CD4-positive, alpha-beta T cell (primary cell): ENCODE measurements at places on chromosomes 7 and 10. TPM values are rescaled to one million over a fixed set of nuclear protein-coding genes. Genes with fewer than 3 reads are reported as not detected.

The GPR85 gene
- not detected for total RNA-seq

The SPDYE16 gene
- total RNA-seq, result not detected

The PNLIPRP1 gene
- not detected for total RNA-seq

The NPC1L1 gene
- 0.08 TPM for total RNA-seq

GRCh38 chr7:23072922-23073321, 32.7 kb upstream of the KLHL7 start:
- H3K27ac ChIP-seq, result no peak overlapping the region
- no peaks in the 10 kb centered on the region for H3K4me1 ChIP-seq
- no peaks in the 10 kb centered on the region for H3K36me3 ChIP-seq
- no peak overlapping the region for H3K4me3 ChIP-seq
- no peaks in the 10 kb centered on the region for H3K27me3 ChIP-seq
- no peak for DNase-seq

- peaks cover 10% of the 10 kb centered on the region for H3K36me3 ChIP-seq
- no peaks in the 10 kb centered on the region for H3K27me3 ChIP-seq
- H3K4me1 ChIP-seq, result peaks cover 31% of the 10 kb centered on the region
- DNase-seq, result no peak
Measured at GRCh38 chr7:1851721-1852516, 181.8 kb downstream of the ELFN1 start.

DNA sequence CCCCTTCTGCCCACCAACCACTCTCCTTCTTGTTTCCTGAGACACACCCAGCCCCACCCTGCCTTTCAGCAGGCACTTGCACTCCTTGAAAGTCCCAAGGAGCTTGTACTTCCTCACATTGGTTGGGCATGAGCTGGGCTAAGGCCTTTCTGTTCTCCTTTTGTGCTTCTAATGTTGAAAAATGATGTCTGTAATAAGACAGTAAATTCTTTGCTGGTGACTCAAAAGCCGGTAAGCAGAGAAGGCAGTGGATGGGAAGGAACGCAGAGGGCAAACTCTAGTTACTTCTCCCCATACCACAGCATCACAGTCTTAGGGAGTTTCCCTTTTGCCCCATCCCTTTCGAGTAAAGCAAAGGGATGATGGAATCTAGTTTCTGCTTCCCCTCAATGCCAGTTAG, 185.6 kb downstream of the PLXNA4 start:
- H3K27me3 ChIP-seq, result no peaks in the 10 kb centered on the region
- peaks cover 7% of the 10 kb centered on the region for H3K4me1 ChIP-seq

- no peaks in the 10 kb centered on the region for H3K27me3 ChIP-seq
- no peaks in the 10 kb centered on the region for H3K4me1 ChIP-seq
Measured at GRCh38 chr7:44284881-44285541, 40.4 kb downstream of the CAMK2B start.

DNA sequence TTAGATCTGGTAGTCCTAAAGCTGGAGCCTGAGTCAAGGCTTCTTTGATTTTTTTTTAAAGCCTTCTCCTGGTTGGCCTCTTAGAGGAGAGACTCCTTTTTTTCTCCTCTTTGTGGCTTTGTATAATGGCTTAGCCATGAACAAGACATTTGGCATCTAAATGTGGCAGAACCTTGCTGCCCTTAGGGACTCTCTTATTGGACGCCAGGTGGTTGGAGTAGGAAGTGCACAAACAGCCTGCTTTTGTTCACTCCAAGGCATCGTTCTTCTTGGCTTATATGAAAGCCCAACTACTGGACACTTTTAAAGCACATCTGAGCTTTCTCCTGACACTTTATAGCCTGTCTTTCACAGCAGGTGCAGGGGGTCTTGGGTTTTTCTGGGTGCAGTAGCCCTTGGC, 25.0 kb downstream of the ZPBP start:
- H3K27ac ChIP-seq, result no peak overlapping the region
- H3K36me3 ChIP-seq, result no peaks in the 10 kb centered on the region
- peaks cover 23% of the 10 kb centered on the region for H3K4me1 ChIP-seq
- H3K27me3 ChIP-seq, result no peaks in the 10 kb centered on the region

DNA sequence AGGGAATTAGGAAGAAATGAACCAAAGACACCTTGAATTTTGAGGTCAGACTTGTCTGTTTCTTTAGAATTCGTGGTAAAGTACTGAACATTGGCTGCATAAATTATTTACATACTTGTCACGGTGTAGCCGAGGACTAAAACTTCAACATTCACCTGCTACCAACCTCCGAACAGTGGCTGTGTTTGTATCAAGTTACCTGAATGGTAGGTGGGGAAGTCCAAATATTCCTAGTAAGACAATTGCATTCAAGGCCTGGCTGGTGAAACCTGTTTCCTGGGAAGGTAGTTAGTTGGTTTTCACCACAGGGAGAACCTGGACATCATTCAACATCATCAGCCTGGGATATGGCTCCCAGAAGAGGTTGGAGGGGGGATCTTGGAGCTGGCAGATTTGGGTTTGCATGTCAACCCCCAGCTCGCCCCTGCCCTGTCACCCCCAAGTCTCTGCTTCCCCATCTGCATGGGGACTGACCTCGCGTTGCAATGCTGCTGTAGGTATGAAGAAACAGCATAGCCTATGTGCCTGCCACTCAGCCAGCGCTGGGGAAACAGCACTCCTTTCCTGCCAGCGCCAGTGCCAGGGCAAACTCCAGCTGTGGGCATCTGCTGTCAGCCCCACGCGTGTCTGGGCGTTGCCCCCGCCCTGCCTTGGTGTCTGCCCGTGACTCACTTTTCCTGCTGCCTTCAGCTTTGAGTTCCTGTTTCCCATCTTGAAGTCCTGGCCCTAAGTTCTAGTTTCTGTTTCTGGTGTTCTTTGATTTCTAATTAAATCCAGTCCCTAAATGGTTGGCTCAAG, 12.7 kb upstream of the LARP4B start:
- H3K27me3 ChIP-seq, result no peaks in the 10 kb centered on the region
- peak; percentile 13 for DNase-seq
- H3K36me3 ChIP-seq, result no peaks in the 10 kb centered on the region
- H3K4me3 ChIP-seq, result no peak overlapping the region
- H3K4me1 ChIP-seq, result peaks cover 11% of the 10 kb centered on the region
- no peak overlapping the region for H3K27ac ChIP-seq

DNA sequence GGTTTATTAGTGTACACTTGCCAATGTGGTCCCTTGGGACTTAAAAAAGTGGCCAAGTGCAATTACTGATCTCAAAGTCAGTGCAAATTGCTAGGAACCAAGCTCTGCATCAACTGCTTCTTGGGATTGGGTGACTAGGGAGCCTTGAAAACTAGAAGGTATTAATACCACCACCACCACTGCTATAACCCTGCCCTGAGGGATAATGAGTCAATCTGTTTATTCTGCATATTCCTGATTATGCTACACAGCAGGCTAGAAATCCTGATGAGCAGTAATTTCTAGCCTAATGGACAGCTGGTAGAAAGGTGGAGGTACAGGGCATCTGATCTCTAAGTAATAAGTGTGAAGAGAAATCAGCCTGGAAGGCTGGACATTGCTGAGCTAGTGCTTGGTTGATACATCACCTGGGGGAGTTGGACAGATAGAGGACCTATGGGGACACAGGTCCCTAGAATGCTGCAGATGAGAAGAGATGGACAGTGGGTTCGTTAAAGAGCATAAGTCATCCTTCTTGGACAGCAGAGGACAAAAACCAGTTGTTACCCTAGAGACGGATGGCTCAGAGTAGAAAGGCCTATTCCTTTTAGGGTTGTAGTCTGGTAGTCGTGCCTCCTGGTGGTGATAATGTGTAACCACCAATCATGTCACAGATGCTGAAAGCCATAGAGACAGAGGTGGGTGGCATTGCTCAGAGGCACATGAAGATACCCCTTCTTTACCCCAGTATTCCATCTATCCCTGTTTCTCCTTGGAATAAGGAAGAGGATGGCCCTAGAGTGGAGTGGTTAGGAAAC, 554.8 kb downstream of the SORCS1 start:
- H3K36me3 ChIP-seq, result no peaks in the 10 kb centered on the region
- no peaks in the 10 kb centered on the region for H3K27me3 ChIP-seq
- no peaks in the 10 kb centered on the region for H3K4me1 ChIP-seq
- H3K27ac ChIP-seq, result no peak overlapping the region
- H3K4me3 ChIP-seq, result no peak overlapping the region

DNA sequence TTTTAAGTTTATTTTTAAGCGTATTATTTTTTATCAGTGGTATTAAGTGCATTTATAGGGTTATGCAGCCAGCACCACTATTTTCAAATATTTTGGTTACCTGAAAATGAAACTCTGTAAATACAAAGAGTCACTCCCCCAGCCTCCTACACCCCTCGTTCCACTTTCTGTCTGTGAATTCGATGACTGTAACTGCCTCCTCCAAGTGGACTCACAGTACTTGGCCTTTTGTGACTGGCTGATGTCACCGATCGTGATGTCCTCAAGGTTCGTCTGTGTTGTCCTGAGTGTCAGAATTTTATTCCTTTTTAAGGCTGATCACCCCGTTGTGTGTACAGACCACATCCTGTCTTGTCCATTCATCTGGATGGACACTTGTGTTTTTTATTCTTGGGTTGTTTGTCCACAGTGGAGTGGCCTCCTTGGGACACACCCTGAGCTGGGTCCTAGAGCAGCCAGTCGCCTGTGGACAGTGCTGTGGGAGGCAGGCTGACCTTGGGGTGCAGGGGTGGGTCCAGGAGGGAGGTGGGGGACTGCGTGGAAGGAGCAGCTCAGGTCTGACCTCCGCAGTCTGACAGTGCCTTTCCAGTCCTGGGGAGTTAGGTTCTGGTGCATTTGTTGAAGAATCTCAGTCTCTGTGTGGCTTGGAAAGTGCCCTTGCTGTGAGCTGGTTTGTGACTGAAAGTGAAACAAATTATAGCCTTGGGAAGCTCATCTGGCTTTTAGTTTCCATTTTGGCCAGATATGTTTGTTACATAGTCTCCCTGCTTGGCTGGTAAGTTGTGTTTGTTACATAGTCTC, 6.9 kb downstream of the MTG1 start:
- H3K36me3 ChIP-seq, result peaks cover 82% of the 10 kb centered on the region
- H3K27me3 ChIP-seq, result no peaks in the 10 kb centered on the region
- peaks cover 15% of the 10 kb centered on the region for H3K4me1 ChIP-seq

GRCh38 chr7:32958046-32959025, 1.1 kb downstream of the FKBP9 start:
- no peak for DNase-seq
- H3K4me3 ChIP-seq, result peak overlapping the region; percentile 14
- H3K27ac ChIP-seq, result no peak overlapping the region
- H3K4me1 ChIP-seq, result peaks cover 10% of the 10 kb centered on the region
- H3K36me3 ChIP-seq, result no peaks in the 10 kb centered on the region

DNA sequence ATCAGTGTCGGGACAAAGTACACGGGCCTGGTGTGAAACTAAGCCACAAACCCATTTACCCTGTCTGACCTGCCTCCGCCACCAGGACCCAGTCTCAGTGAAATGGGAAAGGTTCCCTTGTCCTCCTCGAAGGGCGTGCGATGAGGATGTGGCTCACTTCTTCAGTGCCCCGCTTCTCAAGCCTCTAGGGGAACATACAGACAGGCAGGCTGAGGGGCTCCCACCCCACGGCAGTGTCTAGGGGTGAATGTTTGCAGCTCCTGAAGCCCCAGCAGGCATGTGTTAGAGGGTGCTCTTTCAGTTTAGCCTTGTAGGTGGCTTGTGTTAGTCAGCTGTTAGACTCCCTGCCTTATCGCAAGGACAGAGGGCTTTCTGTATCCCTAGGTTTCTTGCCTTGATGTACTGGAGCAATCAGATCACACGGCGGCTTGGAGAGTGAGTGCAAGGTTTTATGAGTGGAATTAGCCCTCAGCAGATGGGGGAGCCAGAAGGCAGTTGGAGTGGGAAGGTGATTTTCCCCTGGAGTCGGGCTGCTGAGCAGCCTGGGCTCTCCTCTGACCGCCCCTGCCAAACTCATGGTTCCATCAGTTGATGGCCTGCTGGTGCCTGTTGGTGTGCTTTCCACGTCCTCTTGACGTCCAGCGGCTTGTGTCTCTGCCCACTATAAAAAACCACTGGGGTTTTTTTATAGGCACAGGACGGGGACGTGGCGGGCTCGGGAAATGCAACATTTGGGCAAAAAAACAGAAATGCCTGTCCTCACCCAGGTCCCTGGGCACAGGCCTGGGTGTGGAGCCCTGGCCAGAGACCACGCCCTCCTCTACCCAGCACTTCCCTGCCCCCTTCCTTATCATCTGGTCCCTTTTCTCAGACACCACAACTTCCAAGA, 759 bp downstream of the NUDT1 start:
- H3K27ac ChIP-seq, result peak overlapping the region; percentile 28
- peaks cover 15% of the 10 kb centered on the region for H3K36me3 ChIP-seq
- no peaks in the 10 kb centered on the region for H3K27me3 ChIP-seq
- no peak for DNase-seq

DNA sequence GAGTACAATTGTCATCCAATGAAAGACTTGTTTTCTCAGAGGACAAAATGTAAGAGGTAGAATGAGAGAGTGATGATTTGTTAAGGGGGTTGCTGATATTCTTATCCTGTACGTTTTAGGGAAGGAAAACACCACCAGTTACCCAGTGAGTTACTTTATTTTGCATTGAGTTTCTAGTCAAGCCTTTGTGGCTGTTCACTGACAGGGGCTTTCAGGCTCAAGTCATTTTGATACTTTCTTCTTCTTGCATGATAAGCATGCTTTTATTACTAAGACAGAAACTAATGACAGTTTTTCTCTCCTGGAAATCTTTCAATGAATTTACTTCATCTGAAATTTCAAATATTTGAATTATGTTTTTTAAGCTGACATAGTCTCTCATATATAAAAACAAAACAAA, 710.2 kb upstream of the POM121L12 start:
- H3K4me3 ChIP-seq, result no peak overlapping the region
- no peaks in the 10 kb centered on the region for H3K27me3 ChIP-seq
- H3K4me1 ChIP-seq, result no peaks in the 10 kb centered on the region
- DNase-seq, result no peak

DNA sequence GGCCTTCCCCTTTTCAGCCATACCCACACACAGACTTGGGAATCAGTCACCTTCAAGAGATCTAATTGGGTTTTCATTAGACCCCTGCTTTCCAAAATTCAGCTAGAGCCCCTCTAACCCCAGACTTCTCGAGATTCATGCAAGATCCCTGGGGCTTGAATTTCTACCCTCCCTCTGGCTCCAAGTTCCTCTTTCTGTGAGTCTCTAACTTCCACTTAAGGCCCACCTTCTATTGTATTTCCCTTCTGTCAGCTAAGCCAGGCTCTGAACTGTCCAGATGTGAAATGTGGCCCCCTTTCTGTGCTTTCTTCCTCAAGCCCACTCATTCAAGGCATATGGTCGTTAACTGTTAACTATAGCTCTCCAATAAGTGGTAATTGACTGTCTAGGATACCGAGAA, 132.2 kb downstream of the ZNF365 start:
- H3K27ac ChIP-seq, result no peak overlapping the region
- no peaks in the 10 kb centered on the region for H3K36me3 ChIP-seq
- DNase-seq, result no peak
- H3K27me3 ChIP-seq, result no peaks in the 10 kb centered on the region
- no peak overlapping the region for H3K4me3 ChIP-seq

- H3K36me3 ChIP-seq, result no peaks in the 10 kb centered on the region
- no peak overlapping the region for H3K27ac ChIP-seq
- no peaks in the 10 kb centered on the region for H3K4me1 ChIP-seq
Measured at GRCh38 chr7:143042790-143043271, 9.3 kb upstream of the OR6V1 start.

GRCh38 chr10:64574371-64574770, 1053.2 kb downstream of the REEP3 start:
- no peaks in the 10 kb centered on the region for H3K4me1 ChIP-seq
- no peak overlapping the region for H3K4me3 ChIP-seq
- H3K36me3 ChIP-seq, result no peaks in the 10 kb centered on the region
- no peak for DNase-seq
